Stimulated activated CD8-positive, alpha-beta memory T cell treated with anti-CD3 and anti-CD28 coated beads, Interleukin-15, amount 100 ng/mL, for 48 hours (primary cell): ENCODE measurements at places on chromosomes 13 and 19.

DNA sequence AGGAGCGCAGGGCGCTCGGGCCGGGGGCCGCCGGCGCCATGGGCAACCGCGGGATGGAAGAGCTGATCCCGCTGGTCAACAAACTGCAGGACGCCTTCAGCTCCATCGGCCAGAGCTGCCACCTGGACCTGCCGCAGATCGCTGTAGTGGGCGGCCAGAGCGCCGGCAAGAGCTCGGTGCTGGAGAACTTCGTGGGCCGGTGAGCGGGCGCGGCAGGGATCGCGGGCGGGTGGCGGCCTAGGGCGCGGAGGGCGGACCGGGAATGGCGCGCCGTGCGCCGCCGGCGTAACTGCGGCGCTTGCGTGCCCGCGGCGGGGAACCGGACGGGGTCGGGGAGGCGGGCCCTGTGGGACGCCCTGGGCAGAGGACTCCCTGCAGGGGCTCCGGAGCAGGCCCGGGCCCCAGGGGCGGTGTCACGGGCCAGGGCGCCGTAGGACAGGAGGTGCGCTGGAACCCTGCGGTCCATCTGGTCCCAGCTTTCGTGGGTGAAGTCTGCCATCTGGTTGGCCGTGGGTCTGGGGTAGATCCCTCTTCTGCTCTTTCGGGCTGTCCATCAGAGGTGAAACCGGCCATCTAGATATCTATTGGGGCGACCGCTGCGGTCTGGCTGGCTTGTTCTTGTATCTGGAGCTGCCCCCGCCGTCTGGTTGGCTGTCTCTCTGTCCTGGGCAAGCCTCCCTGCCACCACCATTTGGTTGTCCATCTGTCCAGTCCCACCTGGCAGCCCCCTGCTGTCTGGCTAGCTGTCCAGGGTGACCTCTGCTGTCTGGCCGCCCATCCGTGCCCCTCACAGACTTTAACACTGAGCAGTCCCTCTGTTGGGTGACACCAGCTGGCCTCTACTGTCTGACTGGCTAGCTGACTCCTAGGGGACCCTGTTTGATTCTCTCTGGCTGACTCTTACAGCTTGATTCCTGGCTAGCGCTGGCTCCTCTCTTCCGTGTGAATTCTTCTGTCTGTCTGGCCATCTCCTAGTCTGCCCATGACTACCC lies 622 bp downstream of the DNM2 start:
- no peak for DNase-seq

DNA sequence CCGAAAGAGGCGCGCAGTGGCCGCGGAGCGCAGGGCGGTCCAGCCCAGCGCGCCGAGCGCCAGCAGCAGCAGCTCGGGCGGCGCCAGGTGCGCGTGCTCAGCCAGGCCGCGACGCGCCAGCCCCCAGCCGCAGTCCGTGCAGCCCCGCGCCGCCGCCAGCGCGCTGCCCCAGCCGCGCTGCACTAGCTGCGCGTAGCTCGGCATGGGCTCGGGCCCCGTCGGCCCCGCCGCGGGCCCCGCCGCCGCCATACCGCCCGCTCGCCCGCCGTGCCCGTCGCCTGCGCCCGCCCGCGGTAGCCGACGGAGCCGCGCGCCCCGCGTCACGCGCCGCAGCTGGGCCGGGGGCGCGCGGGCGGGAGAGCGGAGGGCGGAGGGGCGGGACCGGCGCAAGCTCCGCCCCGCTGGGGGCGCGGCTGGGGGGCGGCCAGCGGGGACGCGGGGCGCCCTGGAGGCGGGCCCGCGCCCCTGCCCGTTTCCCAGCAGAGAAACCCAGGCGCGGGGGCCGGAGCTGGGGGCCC lies at the start of gene CERS1:
TSS of gene CERS1 (minus strand) at position 335 of the 518 bp plus-strand sequence. CDS start at position 249, 86 bp downstream.
- no peak for DNase-seq

DNA sequence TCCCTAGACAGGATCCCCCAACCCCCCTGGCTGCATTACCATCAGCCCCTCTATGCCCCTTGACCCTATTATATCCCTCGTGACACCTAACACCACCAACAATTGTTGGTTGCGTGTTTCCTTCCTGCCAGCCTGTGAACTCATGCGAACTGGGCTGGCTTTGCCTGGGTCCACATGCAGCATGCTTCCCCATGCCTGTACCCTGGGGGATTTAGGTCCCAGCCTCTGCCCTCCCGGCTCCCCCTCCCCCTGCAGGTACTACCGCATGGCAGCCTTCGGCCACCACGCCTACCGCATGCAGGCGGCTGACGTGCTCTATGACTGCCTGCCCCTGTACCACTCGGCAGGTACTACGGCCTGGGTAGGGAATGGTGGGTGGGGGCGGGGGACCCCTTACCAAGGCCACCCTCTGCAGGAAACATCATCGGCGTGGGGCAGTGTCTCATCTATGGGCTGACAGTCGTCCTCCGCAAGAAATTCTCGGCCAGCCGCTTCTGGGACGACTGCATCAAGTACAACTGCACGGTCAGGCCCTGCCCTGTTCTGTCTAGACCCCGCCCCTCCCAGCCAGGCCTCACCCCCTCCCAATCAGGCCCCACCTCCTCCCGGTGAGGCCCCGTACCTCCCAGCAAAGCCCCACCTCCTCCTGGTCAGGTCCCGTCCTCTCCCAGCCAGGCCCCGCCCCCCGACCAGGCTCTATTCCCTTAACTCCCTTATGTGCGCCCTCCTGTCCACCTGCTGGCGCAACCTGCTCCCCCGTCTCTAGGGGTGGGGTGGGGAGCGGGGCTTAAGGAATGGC lies 18.5 kb downstream of the SLC27A1 start:
- peak; percentile 86 for DNase-seq

DNA sequence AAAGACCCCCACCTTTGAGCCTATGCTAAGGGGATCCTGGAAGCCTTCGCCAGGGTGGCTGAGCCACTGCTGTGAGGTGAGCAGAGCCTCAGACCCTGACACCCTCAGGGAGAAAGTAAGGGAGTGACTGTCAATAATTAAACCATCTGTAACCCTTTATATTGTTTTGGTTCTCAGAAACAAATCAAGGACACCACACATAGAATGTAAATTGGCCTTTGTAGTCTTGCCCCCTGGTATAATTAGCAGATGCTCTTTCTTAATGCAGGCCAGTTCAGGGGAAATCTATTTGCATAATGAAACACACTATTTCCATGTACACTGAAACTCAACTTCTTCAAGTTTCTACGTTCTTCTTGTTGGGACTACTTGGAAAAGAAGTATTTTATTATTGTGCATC lies 127.7 kb upstream of the EDNRB start:
- no peak for DNase-seq

DNA sequence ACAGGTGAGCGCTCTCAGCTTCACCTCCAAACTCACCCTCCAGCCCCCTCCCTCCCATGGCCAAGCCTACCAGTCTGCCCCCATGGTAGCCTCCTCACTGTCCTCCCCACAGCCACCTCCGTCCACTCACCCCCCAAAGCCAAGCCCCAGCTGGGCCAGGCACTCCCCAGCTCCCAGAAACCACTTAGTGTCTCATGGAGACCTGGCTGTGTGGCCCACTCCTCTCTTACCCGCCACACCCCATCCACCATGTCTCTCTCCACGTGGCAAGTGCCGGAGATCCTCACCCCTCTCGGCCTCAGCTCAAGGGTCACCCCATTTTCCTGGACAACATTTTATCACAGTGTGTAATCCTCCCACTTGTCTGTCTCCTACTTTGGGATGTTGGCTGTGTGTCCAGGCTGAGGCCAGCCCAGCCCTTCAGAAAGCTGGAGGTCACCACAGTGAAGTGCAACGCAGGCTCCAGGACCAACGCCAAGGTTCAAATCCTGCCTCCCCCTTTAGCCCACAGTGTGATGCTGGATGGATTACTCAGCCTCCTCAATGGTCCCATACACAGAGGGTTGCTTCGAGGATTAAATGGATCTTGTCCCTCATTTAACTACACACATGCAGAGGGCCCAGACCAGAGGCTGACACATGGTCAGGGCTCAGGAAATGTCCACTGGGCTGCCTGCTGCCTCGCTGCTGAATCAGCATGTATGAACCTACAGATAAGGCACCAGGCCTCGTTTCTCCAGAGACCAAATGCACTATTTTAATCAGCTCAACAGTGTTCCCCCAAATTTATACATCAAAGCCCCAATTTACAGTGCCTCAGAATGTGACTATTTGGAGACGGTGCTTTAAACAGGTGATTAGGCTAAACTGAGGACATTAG lies 71.3 kb downstream of the CEBPG start:
- DNase-seq = no peak

DNA sequence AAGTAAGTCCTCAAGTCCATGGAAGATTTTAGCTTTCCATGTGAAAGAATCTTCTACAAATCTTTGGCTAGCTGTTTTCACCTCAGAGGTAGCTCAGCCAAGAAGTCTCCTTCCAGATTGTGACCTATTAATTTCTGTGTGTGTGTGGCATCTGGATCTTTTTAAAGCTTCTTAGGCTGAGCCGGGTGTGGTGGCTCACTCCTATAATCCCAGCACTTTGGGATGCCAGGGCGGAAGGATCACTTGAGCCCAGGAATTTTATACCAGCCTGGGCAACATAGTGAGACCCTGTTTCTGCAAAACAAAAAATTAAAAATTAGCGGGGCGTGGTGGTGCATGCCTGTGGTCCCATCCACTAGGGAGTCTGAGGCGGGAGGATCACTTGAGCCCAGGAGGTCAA lies 13.4 kb upstream of the SLC44A2 start:
- DNase-seq = no peak

DNA sequence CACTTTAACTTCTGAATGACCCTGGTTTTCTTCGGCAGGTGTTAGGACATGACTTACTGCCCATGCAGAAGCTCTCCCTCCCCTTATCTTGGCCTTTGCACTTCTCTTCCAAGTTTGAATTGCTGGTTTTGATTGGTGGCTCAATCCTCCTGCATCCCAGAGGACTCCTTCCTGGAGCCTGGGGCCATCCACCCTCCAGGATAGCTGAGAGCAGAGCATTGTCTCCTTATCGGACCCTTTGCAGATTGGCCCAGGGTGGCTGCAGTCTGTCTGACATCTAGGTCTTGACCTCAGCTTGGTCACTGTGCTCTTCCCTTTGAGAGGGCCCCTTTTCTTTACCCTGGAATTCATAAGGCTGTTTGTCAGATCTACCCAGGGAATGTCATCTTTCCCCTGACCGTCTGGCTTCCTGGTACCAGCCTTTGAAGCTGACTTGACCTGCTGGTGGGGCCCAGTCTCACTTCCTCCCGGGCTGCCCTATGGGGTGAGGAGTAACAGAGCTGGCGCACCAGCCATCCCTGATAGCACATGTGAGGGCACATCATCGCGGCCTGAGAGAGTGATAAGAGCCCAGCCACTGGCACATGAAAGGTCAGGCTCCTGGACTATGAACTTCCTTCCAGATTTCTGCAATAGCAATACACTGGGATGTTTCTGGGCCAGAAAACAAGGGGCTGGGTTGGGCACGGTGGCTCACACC lies 172.9 kb upstream of the UBL3 start:
- DNase-seq = no peak

- no peak for DNase-seq
These were observed 19.0 kb upstream of the GPI start for GRCh38 chr19:34345947-34346351.

DNA sequence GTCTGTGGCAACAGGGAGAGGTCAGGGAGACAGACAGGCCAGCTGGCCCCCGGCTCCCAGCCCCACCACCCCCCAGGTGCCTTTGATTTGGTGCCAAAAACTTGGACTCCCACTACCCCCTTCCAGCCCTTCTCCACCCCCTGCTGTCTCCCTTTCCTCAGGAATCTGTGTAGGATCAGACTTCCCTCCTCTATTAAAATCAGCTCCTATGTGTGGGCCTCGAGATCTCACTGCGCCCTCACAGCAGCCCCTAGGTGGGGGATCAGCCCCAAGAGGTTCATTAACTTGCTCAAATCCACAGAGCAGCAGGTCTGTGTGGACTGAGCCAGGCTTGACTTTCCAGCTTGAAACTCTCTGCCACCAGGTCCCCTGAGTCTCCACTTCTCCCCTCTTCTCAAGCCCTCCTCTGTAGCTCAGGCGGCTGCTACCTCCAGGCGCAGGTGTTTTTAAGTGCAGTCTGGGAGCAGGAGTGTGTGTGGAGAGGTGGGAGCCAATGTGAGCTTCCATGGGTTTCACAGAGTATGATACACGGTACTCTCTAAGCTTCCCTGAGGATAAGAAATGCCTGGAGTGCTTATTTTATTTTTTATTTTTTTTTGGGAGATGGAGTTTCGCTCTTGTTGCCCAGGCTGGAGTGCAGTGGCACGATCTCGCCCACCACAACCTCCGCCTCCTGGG lies 1.7 kb downstream of the GAPDHS start:
- DNase-seq = no peak

DNA sequence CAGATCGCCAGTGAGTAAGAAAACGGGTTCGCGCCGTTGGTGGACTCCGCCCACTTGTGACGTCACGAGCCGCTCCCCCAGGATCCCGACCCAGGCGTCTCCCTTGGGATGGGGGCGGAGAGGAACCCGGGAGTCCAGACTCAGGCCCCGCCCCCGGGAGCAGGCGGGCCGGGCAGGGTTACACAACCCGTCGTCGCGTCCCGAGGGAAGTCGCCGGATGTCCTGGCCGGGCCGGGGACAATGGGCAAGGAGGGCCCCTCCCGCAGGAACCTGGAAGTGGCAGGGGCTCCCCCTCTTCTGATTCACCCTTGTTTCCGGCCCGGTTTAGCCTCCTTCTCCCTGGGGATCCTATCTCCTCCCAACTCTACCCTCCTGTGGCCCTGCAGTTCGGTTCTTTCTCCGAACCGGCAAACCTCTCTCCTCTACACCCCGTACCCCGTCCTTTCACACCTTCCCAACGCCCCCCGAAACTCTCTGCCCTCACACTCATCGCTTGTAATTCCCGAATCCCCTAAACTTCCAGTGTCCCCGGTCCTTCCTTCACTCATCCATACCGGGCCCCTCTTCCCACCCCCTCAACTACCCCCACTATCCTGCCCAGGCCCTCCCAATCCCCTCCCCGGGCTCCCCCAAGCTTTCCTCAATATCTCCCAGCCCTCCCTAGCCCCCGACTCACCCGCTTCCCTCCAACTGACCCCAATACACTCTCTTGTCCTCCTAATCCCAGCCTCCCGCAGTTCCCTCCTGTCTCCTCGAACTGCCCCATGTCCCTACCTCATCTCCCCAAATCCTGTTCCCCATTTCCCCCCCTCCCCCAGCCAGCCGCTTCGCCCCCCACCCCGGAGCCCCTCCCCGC lies 20.0 kb upstream of the ERCC1 start:
- peak; percentile 40 for DNase-seq

DNA sequence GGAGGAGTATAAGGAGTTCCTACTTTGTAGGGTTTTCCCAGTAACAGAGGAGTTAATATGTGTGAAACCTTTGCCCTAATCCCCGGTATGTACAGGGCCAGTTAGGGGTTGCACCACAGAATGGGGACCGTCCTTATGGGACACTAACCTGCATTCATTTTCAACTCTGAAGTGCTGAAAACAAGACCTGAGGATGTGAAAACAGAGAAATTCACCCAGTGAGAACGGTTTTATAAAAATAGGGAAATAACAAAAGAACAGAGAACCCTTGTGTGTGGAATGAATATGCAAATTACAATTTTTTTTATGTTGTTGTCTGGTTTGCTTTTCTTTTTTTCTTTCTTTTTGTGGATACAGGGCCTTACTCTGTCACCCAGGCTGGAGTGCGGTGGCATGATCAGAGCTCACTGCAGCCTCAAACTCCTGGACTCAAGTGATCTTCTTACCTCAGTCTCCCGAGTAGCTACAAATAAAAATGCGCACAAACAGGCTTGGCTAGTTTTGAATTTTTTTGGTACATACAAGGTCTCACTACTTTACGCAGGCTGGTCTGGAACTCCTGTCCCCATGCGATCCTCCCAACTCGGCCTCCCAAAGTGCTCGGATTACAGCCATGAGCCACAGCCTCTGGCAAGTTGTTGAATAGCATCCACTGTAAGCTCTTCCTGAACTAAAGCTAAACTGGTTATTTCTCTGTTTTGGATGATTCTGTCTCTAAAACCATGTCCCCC lies 10.6 kb downstream of the CLC start:
- DNase-seq = no peak
